ENCODE measurements at places on chromosomes 11 and 22.

- DNase-seq, result no peak
Measured at GRCh38 chr22:35555483-35555890, 14.9 kb downstream of the RASD2 start.

GRCh38 chr11:75815345-75816168 lies 547 bp downstream of the UVRAG start:
- DNase-seq, result peak; percentile 25

GRCh38 chr11:2681408-2682145 lies 18.2 kb downstream of the KCNQ1OT1 start:
- no peak for DNase-seq

DNA sequence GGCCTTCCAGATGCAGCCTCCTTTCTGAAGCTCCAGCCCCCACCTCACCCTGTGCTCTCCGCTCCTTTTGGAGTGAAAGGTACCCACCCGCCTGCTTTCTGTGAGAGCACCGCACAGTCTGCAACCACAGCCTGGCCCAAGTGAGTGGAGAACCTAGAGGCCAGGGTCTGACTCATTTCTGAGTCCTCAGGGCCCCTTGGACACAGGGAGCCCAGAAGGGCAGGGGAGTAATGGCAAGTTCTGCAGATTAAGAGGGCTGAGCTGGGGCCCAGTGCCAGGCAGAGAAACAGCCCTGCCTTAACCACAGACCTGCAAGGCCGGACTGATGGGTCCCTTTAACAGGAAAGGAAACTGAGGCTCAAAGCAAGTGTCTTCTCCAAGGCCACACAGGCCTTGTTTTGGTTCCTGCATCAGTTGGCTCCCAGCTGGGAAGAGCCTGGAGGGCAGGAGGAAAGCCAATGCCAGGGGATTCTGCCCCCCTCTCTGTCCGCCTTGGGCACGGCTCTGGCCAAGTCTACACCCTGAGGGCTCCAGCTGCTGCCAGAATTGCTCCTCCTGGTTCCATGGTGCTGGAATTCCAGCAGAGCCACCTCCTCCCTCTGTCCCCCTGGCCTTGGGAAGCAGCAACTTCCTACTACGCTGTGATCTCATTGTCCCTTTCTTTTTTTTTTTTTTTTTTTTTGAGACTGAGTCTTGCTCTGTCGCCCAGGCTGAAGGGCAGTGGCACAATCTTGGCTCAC lies 55.1 kb downstream of the CYTH4 start:
- DNase-seq, result no peak

GRCh38 chr22:37492428-37493344 lies 6.5 kb upstream of the MFNG start:
- DNase-seq, result peak; percentile 10

GRCh38 chr22:23896523-23897186 lies 2.5 kb downstream of the MIF start:
- no peak for DNase-seq

DNA sequence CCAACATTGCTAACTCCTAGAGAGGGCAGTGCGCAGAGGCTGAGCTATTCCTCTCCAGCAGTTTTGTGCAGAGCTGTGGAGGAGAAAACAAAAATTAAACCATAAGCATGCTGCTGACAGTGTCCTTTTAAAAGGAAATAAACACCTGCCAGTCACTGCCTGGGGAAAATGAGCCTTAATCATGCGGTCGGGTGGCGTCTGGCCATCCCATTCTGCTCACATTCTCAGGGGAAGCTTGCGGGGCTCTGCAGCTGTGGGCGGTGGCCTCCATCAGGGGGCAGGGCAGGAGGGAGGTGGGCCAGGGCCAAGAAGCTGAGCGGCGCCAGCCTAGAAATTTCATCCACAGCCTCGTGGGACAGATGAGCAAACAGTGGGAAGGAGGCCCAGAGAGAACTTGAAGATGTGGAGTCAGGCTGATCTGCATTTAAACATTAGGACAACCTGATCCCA lies 71.0 kb upstream of the TP53I11 start:
- DNase-seq, result no peak

DNA sequence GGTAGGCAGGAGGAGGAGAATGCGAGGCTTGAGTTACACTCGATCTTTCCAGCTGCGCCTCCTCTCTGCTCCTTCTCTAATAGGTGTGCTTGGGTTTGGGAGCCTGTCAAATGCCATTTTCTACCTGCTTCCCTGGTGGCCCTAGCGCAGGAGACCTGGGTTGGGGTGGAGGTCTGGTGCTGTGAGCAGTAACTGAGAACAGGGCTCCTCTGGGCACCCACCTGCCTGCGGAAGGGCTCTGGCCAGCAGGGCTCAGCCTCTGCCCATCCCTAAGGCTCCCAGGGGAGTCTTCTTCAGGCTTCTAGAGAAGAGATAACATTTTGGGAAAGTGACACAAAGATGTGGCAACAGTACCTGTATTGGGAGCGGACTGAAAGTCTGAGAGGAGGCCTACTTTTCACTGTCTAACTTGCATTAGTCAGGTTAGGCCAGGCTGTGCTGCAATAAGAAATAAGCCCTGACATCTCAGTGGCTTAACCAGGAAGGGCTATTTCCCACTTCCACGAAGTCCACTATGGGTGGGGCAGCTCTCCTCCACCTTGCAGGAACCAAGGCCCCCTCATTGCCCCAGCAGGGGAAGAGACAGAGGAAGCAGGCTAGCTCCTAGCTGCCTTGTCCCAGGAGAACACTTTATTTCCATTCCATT lies 7.7 kb upstream of the LTO1 start:
- no peak for DNase-seq

DNA sequence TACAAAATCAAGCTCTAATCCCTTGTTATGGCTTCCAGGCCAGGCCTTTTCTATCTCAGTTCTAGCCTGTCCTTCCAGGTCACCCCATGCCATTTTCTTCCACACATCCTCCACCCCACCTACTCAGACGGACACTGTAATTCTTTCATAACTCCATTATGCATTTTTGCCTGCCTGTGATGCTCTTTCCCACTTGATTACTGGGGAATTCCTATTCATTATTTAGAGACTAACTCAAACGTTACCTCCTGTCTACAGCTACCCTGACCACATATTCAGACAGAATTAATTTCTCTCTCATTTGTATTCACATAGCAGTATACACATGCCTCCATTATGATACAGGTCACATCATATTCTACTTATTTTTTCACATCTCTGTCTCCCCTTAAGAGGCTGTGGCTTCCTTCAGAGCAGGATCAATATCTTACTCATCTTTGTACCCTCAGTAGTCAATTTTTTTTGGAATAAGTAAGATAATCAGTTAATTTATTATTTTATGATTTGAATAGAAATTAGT lies 156.5 kb upstream of the ZC3H12C start:
- DNase-seq, result no peak

GRCh38 chr22:42544686-42545085 lies 9.1 kb upstream of the SERHL2 start:
- no peak for DNase-seq

DNA sequence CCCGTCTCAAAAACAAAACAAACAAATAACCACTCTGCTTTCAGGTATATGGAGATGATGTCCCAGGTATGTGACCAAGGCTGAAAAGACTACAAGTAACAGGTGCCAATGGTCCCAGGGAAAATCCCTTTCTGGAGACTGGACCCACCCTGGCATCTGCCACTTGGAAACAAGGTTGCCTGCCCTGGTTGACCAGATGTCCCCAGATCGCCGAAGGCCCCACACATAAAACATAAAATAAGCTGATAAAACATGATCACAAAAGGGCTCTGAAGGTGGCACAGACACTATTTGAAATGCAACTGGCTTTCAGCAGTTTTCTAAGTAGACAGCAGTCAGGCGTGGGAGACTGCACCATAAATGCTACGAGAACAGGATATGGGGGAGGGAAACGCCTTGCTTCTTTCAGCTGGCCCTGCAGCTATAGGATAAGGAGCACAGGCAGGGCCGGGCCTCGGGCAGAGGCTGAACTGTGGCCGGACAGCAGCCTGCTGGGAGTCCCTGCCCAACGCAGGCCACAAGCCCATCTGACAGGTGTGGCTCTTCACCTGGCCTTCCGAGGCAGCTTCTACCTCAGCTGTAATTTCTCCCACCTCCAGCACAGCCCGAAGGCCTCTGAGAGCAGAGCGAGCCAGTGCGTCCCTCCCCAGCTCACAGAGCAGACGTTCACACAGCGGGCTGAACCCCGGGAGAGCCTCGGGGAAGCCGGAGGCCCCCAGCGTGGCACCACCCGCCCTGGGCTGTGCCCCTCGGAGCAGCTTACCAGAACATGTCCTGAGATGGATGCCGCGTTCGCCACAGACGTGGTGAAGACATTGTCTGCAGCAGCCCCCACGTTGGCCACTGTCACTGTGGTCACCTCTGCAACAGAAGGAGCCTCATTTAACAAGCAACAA lies 4.0 kb downstream of the DEAF1 start:
- no peak for DNase-seq

- DNase-seq, result no peak
Measured at GRCh38 chr22:27952779-27953178, 33.7 kb upstream of the PITPNB start.

- DNase-seq, result no peak
Measured at GRCh38 chr11:40877256-40877655, 582.2 kb downstream of the LRRC4C start.

GRCh38 chr11:106202935-106203620 lies 125.6 kb downstream of the AASDHPPT start:
- DNase-seq, result no peak

DNA sequence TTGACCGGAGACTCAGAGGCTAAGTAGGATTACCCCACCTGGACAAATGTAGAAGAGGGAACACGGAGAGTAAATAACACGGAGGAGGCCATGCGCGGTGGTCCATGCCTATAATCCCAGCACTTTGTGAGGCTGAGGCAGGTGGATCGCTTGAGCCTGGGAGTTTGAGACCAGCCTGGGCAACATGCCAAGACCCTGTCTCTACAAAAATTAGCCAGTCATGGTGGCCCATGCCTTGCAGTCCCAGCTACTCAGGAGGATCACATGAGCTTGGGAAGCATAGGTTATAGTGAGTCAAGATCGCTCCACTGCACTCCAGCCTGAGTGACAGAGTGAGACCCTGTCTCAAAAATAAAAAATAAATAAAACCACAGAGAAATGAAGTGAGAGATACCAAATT lies 53.9 kb downstream of the AMOTL1 start:
- no peak for DNase-seq

DNA sequence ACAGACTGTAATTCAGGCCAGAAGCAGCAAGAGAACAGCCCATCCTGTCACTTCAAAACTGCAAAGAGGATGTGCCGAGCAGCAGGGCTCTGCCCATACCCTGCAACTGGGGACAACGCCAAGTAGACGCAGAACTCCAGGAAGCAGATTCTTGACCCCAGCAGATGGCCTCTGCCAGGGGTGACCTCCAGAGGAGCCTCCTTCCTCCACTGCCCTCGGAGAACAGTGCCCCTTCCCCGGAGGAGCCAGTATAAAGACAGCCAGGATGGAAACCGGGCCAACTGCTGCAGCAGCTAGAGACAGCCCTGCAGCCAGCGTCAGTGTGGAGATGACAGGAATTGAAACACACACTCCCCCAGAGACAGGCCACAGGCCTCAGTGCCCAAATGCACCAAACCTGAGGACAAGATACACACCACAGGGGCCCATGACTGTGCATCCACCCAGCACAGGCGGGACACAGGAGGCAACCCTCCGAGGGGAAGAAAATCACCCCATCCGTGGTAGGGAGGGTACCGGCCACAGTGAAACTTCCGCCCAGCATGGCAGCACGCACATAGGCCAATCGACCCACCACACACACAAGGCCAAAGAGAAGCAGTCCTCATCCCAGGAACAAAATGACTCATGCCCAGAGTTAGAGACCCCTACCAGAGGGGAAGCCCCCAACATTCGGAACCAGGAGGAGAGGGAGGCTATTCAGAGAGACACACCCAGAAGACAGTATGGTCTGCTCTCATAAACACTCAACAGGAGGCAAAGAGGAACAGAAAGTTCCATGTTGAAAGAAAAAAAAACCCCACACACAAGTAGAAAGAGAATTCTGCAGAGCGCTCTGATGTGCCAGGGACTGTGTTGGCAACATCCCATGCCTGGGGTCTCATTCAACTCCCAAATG lies 5.6 kb downstream of the AHNAK start:
- no peak for DNase-seq

DNA sequence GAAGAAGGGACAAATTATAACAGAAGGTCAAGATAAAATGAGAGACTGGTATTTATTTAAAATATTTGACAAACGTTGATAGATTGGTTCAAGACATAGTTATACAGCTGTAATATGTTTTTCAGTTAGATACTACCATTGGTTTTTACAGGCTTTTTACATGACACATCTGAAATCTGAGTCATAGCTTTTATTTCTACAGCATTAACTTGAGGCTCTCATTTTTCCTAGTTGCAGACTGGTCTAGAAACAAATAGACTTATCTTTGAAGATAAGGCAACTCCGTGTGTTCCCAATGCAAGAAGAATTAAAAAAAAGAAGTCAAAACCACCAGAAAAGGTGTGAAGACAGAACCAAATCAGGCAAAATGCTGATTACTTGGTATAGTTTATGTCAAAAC lies 31.3 kb downstream of the CEP57 start:
- no peak for DNase-seq

- DNase-seq, result no peak
Measured at GRCh38 chr11:69447786-69448185, 33.7 kb upstream of the LINC01488 start.

GRCh38 chr11:44949160-44950030 lies 1.3 kb downstream of the TP53I11 start:
- peak; percentile 12 for DNase-seq

DNA sequence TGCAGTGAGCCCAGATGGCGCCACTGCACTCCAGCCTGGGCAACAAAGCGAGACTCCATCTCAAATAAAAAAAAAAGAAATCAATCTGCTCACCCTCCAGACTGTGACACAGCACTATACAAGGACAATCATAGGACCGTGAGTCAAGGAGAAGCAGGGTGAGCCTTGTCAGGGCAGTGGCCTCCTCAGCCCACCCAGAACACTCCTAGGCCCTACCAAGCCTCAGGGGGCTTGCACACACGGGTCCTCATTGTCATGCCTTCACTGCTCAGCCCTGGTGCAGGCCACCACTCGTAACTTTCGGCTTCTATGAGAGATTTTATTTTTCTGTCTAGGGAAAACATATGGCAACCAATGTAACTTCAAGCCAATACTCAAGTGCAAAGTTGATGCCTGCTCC lies 35.8 kb downstream of the DGCR2 start:
- no peak for DNase-seq

GRCh38 chr11:112841729-112842128 lies 119.5 kb upstream of the NCAM1 start:
- DNase-seq, result no peak

GRCh38 chr22:37581504-37581903 lies 1.6 kb upstream of the LGALS2 start:
- DNase-seq, result no peak

DNA sequence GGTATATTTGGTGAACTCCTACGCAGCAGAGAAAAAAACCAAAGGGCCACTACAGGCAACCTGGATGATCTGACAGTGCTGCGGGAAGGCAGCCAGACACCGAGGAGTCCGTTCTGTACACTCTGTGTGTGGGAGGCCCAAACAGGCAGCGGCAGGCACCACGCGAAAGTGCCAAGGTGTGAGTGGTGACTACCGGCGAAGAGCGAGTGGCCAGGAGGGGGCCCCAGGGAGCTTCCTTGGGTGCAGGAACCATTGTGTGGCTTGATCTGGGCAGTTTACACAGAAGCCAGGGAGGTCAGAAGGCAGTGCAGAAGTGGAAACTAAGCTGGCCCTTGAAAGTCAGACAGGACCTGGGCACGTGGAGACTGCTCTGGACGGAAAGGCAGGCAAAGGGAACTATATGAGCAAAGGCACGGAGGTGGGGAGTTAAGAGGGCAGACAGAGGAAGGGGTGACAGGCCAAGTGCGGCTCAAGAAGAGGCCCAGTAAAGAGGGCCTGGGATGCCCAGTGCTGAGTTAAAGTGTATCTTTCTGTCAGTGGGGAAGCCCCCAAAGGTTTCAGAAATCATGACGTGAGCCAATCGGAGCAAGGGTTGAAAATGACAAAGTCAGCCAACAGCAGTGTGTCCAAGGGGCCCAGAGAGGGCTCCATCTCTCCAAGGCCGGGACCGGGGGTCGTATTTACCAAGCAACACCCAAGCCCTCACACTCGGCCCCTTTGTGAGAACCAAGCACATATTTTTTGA lies 10.6 kb downstream of the TMEM184B start:
- peak; percentile 10 for DNase-seq

Data from stimulated activated CD8-positive, alpha-beta memory T cell treated with anti-CD3 and anti-CD28 coated beads, Interleukin-12 subunit alpha, Interleukin-12 subunit beta, amount 100 ng/mL, for 4 hours (primary cell).